Suppressor macrophage treated with lipopolysaccharide for 4 hours (primary cell): ENCODE measurements at places on chromosomes 7 and 10.

DNA sequence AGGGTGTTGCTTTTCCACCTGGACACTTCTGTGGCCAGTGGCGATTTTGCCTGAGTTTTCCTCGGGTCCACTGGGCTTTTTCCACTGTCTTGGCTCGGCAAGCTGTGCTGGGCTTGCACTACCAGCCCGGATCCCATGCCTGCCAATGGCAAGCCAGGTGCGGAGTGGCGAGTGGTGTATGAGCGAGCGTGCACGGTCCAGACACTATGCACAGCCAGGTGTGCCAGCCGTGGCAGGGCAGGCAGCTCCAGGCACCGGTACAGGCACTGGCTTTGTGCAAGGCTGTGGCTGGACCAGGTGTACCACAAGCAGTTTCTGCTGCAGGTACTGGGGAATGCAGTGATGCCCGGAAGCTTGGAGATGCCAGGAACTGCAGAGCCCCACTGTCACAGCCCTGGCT is 22.1 kb downstream of the INPP5F start:
- DNase-seq, result no peak

DNA sequence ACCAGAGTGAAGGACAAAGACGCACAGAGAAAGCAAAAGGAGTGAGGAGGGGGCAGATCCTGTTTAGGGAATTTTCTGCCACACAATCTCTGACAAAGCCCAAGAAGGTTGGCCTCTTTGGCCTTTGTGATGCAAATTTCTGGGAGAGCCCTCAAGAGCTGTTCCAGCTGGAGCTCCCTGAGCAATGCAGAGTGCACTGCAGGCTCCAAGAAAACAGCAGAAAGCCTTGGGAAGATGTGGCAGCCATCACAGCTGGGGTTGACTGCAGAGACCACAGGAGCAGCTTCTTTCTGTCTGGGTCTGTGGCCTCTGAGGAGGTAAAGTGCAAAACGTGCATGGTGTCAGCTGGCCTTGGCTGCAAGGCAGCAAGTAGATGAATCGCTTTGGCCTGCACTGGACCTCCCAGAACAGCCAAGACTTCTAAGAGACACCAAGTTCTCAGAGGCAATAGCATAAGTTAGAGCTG is 200.2 kb downstream of the ELMO1 start:
- DNase-seq, result no peak

GRCh38 chr7:139692723-139693122 is 85.1 kb downstream of the HIPK2 start:
- DNase-seq, result no peak

DNA sequence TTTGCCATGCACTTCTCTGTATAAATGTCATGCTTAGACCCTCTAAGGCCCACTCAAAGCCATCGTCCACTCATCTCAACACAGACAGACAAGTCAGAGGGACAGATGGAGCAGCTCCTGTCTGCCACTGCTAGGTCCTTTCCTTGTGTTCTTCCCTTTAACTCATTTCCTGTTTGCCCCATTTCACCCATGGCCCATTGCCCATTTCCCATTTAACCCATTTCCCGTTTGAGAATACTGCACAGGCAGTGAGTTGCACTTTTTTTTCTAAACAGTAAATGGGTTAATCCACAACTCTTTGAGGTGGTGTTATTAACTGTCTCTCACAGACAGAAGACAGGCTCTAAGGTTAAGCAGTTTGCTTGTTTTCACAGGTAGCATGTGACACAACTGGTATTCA is 179.3 kb downstream of the NPSR1 start:
- DNase-seq, result no peak

DNA sequence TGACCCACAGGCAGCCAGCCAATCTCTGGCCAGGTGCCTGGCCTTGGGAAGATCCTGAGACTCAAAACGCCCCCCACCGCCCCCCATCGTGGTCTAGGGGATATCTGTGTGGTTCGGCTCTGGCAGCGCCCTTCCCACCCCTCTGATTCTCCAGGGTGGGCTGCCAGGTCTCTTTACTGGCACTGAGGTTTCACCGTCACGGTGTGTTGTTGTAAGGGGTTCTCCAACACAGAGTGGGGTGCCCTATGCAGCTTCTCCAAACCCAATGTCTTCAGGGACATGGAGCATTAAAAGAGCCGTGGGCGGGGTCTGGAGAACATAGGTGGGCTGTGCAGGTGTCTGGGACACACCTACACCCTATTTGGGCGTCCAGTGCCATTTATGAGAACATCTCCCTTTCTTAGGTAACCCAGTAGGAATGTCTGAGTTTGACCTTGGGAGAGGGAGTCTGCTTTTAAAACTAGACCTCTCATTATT is 1.5 kb downstream of the MAFK start:
- DNase-seq, result no peak

- DNase-seq, result peak; percentile 59
Observed at GRCh38 chr10:110446954-110447608, 50.6 kb upstream of the DUSP5 start.

DNA sequence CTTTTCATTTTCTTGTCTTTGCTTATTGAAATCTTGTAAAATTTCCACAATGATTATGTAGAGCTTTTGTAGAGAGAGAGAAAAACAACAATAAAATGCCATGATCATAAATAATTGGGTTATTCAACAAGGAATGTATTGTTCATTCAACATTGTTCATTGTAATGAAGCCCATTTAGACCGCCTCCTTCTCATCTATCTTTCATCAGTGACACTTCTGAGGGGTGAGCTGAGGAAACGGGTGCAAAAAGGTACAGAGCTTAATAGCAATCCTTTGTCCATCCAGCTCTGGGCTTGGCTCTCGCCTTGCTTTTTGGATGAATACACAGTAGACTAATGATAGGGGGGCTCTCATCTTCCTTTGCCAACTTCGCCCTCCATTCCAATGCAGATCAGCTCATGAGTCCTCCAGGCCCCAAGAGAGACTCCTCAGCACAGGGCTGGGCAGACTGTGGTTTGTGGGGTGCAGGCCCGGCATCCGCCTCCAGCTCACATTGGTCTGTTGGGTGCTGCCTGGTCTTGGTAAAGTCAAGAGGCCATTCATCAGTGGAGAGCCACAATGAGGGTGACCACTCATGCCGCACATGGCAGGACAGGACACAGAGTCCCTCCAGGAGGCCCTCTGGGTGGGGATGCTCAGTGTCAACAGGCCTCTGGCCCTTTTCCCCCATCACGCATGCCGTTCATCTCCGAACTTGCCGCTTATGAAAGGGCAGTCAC is 17.9 kb upstream of the PPA1 start:
- DNase-seq, result no peak

- DNase-seq, result no peak
Observed at GRCh38 chr7:105219771-105220160, 169.0 kb downstream of the SRPK2 start.

- no peak for DNase-seq
Observed at GRCh38 chr10:90174531-90174930, 473.1 kb downstream of the KIF20B start.

DNA sequence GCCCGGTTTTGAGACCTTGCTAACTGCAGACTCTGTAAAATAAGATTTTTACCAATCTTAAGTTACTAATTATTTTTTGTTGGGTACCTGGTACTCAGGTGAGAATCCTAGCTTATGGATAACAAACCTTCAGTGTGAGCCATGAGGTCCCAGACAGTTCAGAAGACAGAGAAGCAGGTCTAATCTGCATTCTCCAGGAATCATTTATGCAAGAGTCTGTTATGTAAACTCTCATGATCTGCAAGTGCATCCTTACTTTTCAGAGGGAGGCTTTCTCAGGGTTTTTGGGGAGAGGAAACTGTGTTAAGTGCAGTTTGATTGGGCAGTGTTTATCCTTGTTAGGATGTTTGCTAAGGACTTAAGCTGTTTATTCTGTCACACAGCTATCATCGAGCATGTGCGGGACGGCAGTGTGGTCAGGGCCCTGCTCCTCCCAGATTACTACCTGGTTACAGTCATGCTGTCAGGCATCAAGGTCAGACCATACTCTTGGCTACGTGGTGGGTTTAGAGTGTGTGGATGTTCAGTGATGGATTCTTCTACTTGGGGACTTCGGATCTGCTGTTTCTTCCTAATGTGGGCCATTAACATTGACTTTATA is 50.2 kb downstream of the SND1 start:
- no peak for DNase-seq

DNA sequence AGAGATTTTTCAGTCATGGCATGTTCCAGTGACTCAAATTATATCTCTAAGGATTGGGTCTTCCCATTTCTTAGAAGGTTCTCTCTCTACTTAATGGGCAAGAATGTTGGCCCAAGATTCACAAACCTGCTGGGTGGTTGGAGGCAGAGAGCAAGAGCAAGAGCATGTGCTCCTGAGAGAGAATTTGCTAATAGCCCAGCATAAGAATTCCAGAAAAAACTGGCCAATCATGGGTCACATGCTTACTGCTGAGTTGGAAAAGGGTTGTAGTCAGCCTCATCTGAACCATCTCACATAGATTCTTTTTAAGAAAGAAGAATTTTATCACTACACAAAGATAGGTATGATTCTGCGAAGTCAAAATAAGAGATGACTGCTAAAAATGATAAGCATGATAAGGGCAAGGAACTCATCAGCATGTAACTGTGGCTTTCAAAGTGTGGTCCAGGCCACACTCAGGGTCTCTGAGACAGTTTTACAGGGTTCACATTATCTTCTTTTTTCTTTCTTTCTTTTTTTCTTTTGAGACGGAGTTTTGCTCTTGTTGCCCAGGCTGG is 8.2 kb upstream of the VCL start:
- DNase-seq, result no peak

DNA sequence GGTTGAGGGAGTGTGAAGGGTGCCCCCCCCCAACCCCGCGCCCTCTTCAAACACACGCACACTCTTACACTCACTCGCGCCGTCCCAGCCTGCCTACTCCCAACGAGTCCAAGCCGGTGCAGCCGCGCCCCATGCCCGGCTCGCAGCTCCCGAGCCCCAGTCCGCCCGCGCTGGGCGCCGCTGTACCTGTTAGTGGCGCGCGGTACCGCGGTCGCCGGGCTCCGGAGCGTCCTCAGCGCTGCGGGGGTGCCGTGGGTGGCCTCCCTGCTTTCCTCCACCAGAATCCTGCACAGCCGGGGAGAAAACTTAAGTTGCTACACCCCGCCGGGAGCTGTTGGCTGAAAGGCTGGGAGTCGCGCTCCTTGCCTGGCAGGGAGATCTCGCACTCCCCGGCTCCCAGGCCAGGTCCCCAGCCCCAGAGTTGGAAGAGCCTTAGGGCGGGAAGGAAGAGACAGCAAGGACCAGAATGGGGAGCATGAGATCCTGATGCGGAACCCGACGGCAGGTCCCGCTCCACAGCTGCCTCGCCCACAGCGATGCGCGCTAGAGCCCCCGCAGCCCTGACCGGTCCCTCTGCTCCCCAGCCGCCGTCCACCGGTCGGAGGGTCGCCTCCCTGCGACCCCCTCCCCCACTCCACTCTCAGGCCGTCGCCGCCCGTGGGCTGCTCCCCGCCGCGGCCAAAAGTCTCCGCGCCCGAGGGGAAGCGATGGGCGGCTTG is 863 bp downstream of the ST8SIA6 start:
- no peak for DNase-seq
